ENCODE measurements at places on chromosomes 3 and 15.

DNA sequence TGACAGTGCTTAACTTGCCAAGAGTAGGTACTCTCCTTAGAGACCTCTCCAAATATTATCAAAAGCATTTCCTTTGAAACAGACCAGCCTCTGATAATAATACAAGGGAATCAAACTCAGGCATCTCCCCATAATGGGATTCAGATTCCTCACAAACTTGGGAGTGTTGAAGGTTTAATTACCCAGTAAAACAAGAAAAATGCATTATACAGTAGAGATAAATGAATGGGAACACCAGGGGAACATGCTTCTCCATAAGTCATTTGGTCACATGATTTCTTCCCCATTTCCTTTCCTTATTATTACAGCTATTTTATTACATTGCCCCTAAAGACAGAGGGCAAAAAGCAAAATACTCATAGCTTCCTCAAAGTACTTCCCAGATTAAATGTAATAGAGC lies 325.0 kb upstream of the CDIN1 start:
- DNase-seq = no peak

GRCh38 chr3:5297895-5298294 lies 110.4 kb downstream of the EDEM1 start:
- no peak for DNase-seq

DNA sequence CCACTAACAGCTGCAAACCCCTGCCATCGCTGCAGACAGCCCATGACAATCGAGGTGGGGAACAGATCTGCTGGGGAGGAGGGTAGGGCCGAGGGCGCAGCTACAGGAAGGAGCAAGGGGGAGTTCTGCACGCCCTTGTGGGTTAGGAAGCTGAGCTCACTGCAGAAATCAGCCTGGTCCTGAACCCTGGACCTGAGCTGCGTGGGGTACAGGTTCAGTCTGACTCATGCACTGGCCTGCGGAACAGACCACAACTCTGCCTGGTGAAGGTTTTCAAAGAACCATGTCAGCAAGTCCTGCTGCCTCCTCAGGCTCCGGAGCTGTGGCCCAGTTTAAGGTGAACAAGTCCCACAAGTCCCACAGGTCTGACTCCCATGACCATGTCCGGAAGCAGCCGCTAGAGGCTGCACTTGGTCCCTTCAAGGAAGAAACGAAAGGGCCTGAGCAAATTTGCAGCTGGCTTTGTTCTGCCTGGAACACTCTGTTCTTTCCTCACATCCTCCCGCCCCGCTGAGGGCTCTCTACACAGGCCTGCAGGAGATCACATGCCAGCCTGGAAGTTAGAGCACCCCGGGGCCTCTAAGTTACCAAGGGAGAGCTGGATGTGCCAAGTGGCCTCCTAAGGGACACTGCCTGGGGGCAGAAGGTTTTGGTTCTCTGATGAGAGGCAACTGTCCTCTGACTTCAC lies 49.4 kb upstream of the AKAP13 start:
- no peak for DNase-seq

GRCh38 chr3:7396534-7396933 lies 535.6 kb downstream of the GRM7 start:
- DNase-seq = no peak

DNA sequence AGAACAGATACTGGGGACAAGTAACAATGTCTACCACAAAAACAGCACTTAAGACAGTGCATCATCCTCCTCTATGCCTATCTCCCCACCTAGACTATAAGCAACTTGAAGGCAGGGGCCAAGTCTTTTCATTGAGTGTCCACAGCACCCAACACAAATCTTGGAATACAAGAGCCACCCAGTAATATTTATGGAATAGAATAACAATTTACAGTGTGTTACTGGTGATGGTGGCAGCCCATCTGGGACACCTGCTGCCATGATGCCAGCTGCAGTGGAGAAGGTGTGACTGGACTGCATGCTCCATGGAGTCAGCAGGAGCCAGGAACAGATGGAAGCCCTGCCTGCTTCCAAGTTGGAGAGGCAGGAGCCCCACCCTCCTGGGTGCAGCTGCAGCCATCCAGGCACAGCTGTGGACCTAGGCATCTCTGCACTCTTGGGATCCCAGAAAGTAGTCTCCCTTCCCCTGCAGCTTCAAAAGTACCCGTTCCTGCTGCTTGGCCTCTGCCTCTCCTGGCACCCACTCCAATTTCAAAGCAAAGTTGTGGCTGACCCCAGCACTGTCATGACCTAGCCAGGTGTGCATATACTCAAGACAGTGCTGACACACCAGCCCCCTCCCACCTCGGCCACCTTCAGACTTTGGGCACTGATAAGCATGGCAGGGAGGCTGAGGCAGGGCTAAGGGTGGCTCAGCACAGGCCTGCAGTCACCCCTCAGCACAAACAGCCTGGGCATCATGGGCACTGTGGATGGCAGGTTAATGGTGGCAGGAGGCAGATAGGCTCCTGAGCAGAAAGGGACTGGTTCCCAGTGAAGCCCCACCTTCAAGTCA lies 94.5 kb downstream of the TPRA1 start:
- no peak for DNase-seq

GRCh38 chr3:191593486-191593885 lies 132.5 kb downstream of the PYDC2 start:
- DNase-seq = no peak

DNA sequence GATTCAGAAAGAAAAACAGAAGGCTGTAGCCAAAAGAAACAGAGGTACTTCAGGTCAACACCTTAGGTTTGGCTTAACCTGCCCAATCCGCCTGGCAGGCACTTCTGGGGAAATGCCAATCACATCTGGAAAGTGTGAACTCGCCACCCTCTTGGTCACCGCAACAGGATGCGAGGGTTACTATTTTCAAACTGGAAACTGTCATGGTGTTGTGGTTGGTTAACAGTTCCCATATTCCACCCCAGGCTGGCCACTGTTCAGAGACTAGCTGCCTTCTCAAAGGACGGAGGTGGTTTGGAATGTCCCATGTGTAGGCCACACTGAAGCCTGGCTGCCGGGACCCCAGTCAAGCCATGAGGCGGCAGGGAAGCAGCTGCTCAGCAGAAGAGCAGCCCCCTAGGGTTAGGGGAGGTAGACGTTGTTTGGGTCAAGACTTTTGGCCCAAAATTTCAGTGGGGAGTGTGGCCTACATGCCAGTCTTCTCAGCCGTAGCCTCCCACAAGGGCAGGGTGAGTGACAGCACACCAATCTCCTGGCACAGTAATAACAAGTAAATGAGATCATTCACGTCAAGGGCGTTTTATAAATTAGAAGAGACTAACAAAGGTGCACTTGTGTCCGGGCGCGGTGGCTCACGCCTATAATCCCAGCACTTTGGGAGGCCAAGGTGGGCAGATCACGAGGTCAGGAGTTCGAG lies 54.6 kb downstream of the UMPS start:
- DNase-seq = no peak

- no peak for DNase-seq
Measured at GRCh38 chr15:78627348-78627747, 6.6 kb upstream of the CHRNA3 start.

DNA sequence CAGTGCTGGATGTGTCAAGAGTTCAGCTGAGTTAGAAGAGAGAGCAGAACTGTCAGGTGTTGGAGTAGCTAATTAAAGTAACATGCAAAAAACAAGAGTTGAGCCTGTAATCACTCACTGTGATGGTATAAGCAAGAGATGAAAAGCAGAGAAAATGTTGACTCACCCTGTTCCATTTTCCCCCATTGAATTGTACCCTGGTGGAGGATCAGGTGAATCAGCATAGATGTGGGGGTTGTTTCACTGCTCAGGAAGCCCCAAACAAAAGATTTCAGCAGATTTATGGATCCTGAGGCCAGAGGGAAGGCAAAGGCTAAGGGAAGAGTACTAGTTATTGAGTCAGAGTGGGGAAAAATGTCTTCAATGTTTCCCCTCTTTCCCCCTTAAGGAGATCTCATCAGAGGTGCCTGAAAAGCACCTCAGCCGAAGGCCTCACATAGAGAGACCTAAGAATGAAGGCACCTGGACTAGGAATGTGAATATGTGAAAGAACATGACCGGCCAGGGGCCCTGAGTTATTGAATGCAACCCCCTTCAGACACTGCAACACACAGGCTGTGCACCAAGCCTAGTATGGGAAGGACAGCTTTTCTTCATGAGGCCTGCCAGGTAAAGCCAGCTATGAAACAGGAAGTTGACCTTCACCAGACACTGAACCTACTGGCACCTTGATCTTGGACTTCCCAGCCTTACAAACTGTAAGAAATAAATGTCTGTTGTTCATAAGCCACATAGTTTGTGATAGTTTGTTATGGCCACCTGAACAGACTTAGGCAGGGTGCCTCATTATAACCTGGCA lies 90.1 kb downstream of the TMCO5A start:
- DNase-seq = no peak

- DNase-seq = no peak
Measured at GRCh38 chr15:41969851-41970431, 2.4 kb downstream of the EHD4 start.

DNA sequence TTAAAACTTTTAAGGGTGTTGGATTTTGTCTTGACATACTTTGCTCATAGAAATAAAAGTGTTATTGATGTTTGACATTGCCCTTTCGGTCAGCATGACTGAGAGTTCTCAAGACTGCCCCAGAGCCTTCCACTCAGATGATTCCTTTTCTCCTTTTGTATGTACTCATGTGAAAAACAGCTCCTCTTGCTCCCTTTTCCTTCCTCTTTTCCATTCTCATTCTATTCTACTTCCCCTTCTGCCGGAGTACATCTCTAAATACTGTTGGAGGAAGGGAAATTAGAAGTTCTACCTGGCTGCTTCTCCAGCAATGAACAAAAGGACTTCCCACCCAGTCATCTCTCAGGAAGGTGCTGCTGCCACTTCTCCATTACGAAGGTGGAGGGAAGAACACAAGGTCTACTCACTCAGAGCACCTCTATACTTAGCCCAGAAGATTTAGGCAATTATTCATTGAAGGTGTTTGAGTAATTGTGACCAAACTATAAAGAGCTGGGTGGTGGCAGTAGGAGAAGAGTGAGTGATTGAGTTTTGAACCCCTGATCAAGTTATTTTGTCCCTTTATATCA lies 163.8 kb upstream of the MBNL1 start:
- DNase-seq = no peak

- DNase-seq = no peak
Measured at GRCh38 chr3:146133441-146133840, 27.5 kb downstream of the PLOD2 start.

- peak; percentile 80 for DNase-seq
Measured at GRCh38 chr3:178900029-178900646, 171.5 kb downstream of the ZMAT3 start.

GRCh38 chr3:57063032-57063431 lies 2.6 kb downstream of the SPATA12 start:
- DNase-seq = no peak

- DNase-seq = no peak
Measured at GRCh38 chr15:47466357-47466756, 250.9 kb upstream of the SEMA6D start.

- DNase-seq = no peak
Measured at GRCh38 chr3:15431256-15431837, 3.9 kb downstream of the EAF1 start.

GRCh38 chr3:112010636-112011035 lies 11.9 kb downstream of the TAGLN3 start:
- DNase-seq = peak; percentile 73

GRCh38 chr3:122903171-122903570 lies 108.3 kb downstream of the SLC49A4 start:
- DNase-seq = no peak

DNA sequence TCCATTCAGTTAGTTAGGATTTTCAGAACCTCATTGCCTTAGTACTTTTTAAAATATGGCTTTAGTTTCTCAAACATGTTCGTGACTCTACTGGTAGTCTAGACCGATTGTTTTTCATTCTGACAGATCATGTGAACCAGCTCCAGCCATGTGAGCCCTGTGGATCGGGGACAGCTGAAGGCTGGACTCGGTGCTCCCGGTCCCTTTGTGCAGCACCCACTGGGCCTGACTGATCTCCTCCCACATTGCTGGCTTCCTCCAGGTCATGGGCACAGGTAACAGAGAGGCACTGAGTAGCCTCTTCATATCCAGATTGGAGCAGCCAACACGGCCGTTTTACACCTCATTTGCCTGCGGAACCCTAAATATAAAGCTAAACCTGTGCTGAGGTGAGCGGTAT lies 30.5 kb downstream of the NIPA2 start:
- DNase-seq = no peak

GRCh38 chr15:50112488-50113186 lies 6.4 kb downstream of the ATP8B4 start:
- DNase-seq = no peak

- DNase-seq = no peak
Measured at GRCh38 chr3:185931777-185932612, 5.8 kb downstream of the TRA2B start.

GRCh38 chr15:66658044-66658443 lies 44.0 kb upstream of the SMAD6 start:
- DNase-seq = no peak

DNA sequence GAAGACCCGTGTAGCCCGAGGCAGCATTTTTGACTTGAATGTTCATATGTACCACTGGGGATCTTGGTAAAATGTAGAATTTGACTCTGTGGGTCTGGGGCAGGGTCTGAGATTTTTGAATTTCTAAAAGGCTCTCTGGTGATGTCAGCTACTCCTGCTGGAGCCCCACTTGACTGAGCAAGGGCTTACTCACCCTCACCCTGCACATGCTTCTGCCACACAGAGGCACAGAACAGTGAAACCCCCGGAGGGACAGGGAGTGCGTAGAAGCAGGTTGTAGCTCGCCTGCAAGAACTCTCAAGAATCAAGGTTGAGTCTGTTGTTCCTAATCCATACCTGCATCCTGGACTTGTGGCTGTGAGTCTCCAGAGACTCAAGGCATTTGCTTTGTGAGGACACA lies 41.1 kb downstream of the SLCO3A1 start:
- no peak for DNase-seq

DNA sequence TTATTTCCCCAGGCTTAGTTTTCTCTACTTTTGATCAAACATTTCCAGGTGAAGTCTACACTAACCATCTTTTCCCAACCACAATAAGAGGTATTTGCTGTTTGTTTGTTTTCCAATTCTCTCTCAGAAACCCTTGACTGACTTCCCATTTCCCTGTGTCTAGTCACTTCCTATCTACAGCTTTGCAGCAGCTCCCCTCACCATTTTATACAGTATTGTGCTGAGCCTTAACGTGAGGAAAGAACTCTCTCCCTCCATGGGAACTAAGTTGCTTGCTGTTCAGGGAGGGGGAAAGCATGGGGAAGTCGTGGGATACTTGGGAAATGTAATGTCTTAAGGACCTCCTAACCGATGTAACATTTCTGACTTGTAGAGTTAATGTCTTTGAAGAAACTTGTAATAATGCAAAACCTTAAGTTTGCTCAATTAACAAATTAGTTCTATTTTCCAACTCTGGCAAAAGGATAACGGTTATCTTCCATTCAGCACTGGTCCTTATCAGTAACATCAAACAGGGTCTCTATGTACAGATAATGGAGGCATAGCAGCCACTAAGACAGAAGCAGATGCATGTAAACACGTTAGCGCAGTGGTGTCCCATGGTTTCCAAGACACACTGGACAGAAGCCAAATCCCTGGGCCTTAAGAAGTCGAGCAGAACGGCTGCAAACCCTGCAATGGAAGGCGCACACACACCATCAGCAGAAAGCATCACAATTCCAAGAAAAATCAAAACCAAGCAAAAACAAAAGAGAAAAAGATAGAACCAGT lies 39.7 kb downstream of the NPTN start:
- no peak for DNase-seq

- DNase-seq = no peak
Measured at GRCh38 chr3:28575746-28576613, 227.4 kb upstream of the AZI2 start.

All from NCI-H2107 (cell line).